ENCODE measurements at places on chromosomes 6 and 20.

- DNase-seq, result no peak
These were observed 40.7 kb downstream of the STK38 start for GRCh38 chr6:36506611-36507010.

DNA sequence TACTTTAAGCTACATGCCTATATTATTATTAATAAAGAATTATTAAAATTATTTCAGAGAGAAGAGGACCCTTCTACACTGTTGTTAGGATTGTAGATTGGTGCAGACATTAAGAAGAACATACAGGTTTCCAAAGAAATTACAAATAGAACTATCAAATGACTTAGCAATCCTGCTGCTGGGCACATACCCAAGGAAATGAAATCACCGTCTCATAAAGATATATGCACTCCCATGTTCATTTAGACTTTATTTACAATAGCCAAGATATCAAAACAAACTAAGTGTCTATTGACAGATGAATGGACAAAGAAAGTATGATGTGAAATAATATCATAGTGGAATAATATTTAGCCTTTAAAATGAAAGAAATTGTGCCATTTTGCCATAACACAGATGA, 687.7 kb upstream of the POU3F2 start:
- no peak for DNase-seq

DNA sequence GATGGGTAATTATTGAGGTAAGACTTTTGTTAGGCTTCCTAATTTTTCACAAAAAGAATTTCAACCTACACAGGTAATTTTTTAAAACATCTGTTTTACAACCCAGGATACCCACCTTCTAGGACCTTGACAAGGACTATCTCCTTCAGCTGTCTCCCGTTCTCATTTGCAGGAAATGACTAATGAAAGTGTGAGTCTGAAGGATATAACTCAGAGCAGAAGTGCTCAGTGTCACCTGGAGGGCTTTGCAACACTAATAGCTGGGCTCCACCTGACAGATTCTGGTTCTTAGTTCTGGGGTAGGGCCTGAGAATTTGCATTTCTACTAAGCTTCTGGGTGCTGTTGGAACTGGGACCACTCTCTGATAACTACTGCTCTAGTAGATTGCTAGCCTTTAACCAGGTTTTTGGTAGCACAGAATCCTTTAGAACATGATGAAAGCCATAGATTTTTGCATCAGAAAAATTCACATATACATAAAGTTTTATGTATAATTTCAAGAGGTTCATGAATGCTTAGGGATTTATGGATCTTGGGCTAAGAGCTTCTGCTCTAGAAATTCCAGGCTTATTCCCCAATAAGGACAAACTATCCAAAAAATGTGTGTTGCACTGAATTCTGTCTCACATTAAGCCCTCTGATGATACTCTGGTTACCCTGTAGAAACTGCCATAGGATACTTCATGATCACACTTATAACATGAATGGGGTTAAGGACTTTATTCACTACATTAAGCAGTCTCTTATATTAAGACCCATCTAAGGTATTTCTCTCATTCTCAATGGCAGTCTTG, 30.3 kb downstream of the AK9 start:
- DNase-seq, result no peak

DNA sequence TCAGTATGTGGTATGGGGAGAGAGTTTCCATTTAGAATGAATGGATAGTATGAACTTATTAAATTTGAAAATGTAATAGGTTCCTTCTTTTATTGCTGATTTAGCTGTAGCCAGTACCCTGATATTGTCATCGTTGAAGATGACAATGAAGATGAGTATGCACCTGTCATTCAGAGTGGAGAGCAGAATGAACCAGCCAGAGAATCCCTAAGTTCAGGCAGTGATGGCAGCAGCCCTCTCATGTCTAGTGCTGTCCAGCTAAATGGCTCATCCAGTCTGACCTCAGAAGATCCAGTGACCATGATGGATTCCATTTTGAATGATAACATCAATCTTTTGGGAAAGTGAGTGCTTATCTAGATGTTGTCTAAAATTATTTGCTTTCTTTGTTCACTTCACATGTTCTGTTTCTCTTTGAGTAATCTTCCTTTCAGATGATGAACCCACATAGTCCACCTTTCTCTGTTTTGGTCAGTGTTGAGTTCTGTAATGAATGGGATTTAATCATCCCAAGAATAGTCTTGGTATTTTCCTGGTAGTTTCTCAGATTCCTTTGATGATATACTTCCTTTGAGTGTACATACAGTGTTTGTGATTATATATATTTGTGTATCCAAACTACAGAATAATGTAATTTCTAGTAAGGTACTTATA, 23.3 kb downstream of the HSF2 start:
- no peak for DNase-seq

DNA sequence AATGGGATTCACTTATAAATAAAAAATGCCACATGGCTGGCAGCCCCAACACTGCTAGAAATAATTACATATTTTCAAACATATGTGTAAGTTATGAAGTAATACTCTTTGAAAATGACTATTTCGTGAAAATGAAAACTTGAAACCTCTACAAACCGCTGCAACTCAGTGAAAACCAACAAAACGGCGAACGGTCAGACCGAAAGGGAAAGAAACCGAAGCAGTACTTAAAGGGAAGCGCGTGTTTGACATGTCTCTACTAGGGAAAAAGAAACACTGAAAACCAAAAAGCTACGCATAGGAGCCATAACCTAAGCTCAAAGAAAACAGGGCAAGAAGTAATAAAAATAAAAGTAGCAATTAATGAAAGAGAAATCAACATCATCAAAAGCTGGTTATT, 121.0 kb upstream of the GGTLC1 start:
- DNase-seq, result no peak
